ENCODE measurements at places on chromosomes 3 and 15. TPM values are rescaled to one million over a fixed set of nuclear protein-coding genes. Genes with fewer than 3 reads are reported as not detected.

STAC gene
- 7.5 TPM for total RNA-seq

CILP gene
- total RNA-seq, result 119 TPM

PTX3 gene
- total RNA-seq, result 5.5 TPM

ACTC1 gene
- 4.7 TPM for total RNA-seq

Measured in esophagus muscularis mucosa (tissue), 4 donors.